ENCODE measurements at places on chromosomes 16 and 17.

GRCh38 chr17:7574176-7574953 lies 5.1 kb upstream of the CD68 start:
- DNase-seq, result no peak

DNA sequence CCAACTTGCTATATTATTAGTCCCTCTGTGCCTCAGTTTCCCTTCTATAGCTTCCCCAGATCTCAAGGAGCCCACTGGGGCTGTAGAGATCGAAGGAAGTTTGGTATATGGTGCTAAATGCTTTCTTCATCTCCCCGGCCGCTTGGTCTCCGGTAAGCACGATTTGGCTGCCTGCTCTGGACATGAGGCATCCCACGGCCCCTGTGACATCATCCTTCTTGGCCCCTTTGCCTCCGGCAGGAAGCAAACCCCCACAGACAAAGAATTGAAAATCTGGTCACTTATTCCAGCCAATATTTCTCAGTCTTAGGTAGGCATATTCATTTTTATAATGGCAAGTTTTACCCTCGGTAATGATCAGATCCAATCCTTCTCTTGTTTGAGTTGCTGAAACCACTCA lies 65.8 kb downstream of the WSCD1 start:
- no peak for DNase-seq

DNA sequence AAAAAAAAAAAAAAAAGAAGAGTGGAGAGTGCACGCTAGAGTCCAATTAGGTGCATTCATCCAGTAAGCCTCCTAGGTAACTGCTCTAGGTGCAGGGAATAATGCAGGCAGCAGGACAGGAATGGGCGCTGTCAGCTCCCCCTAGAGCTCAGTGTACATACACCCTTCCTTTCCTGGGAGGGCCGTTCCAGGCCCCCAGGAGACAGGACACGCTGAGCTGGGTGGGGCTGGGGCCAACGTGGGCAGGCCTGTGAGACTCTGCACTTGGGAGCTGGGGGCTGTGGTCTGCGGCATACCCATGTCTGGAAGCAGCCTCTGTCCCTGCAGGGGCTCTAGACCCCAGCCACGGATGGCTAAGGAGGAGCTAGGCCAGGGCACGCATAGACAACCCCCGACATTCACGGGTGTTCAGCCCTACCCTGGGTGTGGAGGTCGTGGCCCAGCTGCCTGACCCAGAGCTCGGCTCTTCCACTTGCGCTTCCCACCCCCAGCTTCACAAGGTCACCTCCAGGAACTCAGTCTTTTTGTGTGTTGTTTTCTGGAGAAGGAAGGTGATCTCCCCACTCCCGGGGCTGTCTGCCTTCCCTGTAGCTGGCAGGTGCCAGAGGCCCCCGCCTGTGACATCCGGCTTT lies 1.0 kb upstream of the ANTKMT start:
- no peak for DNase-seq

DNA sequence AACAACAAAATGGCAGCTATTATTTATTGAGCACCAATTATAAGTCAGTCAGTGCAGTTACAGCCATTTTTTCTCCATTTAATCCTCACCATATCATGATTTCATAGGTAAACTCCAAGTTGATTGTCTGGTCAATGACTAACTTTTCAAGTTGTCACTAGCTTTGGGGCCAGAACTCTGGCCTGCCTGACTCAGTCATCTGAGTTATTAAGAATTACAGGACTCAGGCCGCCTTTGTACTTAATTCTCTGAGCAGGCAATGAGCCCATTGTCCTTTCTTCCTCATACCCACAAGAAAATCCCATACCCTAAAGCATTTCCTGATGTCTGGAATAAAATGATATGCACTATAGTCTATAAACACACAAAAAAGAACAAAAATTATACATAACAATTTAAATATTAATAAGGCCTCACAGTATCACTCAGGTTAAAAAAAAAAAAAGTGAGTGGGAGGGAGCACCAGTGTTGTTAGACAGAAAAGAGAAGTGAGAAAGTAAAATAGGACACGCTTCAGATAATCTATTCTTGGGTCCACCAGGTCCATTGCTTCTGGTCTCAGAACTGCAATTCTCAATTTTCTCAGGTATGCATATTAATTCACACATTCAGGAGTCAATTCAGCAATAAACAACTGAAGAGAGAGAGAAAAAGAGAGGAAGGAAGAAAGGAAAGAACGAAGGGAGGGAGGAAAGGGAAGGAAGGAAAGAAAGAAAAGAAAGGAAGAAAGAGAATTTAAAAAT lies 70.2 kb downstream of the SPAG9 start:
- DNase-seq, result no peak

DNA sequence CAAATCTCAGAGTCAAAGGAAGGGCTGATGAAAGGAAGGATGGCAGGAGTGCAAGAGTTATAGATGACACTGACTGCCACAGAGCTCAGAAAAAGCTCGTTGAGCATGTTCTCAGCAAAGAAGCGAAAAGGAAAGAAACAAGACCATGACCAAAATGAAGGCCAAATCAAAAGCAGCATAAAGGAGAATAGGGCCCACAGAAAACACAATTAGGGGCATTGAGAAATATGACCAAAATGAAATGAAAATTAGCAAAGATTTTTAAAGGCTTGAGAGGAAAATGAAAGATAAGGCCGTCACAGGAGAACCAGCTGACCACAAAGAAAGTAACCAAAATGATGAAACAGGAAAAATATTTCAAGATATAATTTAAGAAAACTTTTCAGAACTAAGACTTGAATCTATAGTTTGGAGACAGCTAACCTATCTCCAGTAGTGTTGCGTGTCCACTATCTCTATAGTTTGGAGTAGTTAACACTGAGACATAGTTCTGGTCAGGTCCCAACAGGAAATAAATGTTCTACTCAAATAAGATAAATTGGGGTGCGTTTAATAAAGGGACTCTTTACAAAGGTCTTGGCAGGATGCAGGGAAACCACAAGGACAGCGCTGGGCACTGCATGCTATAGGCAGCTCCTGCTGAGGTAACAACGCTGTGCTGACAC lies 7.9 kb downstream of the PRSS54 start:
- no peak for DNase-seq

- no peak for DNase-seq
Measured at GRCh38 chr17:30805944-30806456, 18.5 kb downstream of the CRLF3 start.

GRCh38 chr17:83054518-83055125 lies 24.8 kb upstream of the METRNL start:
- no peak for DNase-seq

- no peak for DNase-seq
Measured at GRCh38 chr16:58377932-58378331, 14.3 kb upstream of the GINS3 start.

DNA sequence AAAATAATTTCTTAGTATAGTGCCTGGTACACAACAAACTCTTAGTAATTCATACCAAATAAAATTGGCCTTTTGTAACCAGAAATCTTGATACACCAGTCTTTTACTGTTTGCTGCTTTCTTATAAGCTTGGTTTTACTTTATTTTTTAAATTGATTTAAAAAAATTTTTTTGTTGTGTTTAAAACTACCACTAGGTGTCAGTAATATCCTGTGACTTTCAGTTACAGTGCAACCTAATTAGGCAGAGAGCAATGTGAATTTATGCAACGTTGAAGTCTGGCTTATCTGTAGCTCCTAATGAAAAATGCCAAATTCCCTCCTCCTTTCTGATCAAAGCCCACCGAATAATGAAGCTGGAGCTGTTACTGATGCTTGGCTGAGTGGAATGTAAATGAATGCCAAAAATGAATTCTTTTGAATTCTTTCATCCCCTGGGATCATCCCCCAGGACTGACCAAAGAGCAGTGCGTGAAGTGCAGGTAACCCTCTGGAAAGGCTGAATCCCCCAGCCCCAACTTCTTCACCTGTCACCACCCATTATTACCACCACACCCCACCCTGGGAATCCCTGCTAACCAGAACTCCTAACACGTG lies 3.8 kb downstream of the ERCC4 start:
- no peak for DNase-seq

DNA sequence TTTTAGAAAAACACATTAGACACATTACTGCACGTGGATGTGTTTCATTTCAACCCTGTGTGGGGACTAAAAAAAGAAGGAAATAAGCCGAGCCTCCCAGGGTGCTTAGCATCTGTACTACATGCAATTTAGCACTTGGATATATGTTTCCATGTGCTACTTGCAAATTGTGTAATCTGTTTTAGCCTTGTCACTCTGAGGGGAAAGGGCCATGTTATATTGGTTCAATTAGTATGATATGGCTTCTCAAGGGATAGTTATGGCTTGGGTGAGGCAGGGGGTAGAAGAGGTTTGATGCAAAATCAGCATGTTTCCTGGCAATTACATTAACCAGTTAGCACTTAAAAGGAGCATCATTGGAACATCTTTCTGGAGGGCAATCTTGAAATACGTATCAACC lies 353.5 kb upstream of the GOT2 start:
- DNase-seq, result no peak
